ENCODE measurements at places on chromosomes 5 and 9.

GRCh38 chr5:169917500-169917899 is 62.8 kb downstream of the INSYN2B start:
- no peak for DNase-seq

- no peak for DNase-seq
These were observed 3.3 kb downstream of the MEF2C start for GRCh38 chr5:88879724-88880123.

DNA sequence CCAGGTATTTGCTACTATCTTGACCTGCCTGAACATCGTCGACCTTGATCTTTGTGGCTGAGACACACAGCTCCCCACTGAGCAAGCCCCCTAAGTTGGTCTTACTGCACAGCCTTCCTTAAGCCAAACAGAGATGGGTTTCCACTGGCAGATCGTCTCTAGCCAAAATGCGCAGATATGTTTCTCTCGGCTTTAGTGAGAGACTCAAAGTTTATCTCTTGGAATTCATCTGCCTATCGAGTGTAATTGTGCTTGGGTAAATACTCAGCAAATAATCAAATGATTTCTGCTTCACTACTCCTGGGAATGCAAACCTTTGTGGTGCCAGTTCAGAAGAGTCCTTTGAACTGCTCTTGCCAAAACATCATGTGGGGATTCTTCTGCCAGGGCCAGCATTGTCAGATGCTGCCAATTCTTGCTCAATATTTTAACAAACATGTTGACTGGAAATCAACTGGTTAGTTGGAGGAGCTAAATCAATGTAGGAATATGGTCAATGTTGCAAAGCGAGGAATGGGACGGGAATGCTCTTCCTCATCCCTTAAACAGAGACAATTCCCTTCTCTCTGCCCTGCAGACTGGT is 141.2 kb upstream of the SLC28A3 start:
- DNase-seq: no peak

DNA sequence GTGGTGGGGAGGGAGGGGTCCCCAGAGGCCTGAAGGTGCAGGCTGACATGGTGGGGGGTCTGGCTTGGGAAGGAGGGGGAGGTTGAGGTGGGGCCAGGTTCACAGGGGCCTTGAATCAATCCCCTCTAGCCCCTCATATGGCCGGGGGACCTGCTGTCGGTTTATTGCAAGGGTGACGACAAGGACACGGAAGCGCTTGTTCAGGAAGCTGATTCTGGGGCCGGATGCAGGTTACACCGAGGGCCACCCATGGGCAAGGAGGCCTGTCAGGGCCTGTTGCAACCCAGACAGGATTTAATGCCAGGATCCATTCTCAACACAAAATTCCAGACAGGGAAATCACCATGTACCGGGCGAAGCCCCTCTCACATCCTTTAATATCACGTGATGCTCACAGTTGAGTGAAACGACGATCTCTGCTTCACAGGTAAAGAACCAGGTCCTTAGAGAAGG is 41.6 kb upstream of the SYNPO start:
- DNase-seq: no peak

DNA sequence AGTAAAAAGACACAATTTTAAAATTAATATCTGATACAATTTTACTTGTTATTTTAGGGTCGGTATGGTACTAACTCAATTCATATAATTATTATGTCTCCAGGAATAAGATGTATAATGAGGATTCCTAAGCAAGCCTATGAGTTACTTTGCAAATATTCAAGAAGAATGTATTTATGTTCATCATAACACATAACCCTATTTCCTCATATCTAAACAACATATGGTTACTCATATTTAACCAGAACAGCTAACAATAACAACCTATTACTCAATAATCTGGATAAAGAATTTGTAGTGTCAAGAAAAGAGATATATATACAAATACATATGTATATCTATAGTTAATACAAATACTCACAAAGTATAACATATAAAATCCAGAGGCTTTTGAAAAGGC is 285.9 kb downstream of the ARL15 start:
- no peak for DNase-seq

DNA sequence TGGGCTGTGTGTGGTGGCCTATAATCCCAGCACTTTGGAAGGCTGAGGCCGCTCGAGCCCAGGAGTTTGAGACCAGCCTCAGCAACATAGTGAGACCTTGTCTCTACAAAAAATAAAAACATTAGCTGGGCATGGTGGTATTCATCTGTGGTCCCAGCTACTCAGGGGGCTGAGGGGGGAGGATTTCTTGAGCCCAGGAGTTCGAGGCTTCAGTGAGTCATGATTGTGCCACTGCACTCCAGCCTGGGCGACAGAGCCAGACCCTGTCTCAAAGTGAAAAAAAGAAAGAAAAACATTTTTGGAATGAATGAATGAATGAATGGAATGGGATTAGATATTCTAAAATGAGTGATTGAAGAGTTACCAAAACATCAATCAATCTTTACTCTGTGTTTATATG is 85.8 kb downstream of the FGF1 start:
- DNase-seq: no peak

GRCh38 chr5:126888175-126888574 is 111.2 kb downstream of the LMNB1 start:
- no peak for DNase-seq

DNA sequence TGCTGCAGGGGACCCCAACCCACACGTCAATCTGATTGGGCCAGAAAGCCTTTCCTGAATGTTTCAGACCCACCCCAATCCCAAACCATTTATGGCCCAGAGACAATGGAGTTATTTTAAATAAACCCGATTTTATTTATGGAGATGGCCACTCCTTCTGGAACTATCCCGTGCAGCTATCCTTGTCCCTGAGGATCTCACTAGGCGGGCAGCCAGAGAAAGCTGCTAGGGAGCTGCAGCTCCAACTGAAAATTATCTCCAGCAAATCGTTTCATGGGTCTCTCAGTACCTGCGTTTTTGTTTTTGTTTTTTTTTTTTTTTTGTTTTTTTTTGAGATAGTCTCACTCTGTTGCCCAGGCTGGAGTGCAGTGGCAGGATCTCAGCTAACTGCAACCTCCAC is 23.0 kb downstream of the C1QTNF2 start:
- no peak for DNase-seq

DNA sequence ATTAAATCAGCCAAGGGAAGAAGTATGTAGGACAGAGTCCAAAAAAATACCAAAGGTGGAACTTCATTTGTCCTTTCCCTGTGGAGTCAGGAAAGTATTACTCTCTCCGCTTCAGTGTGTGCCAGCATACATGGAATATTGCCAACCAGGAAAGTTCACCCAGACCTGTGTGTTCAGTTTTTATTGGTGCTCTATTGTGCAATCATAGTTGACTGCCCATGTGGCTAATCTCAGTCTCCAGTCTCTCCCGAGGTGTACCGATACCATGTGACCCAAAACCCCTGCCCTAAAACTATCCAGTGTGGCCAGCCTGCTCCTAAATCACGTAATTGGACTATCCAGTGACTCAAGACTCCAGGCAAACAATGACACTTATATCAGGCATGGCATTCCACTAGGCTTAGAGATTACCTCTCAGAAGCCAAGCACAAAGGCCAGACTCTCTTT is 38.8 kb downstream of the NFX1 start:
- no peak for DNase-seq

- no peak for DNase-seq
These were observed 6.2 kb downstream of the SLC45A2 start for GRCh38 chr5:33978306-33978705.

GRCh38 chr5:158049459-158049858 is 190.5 kb upstream of the CLINT1 start:
- no peak for DNase-seq

DNA sequence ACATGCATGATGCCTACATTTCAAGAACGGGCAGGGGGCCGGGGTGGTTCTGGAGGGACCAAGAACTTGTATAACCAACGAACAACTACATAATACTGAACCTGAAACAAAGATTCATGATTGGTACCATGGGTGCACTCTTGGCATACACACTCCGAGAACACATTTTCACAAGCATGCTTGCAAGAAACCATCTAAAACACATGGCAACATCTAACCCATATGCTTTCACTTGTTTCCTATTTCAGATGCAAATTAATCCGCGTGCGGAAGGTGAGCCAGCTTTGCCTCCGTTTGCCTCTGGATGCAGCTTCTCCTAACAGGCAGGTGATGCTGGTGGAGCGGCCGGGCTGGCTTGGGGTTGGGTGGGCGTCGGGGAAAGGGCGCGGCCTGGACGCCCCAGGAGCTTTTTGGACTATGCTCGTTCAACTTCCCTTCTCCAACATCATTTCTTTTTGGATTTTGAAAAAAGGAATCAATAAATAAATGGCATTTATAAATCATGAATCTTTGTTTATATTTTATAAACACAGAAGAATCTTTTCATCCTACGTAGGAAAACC is 12.5 kb upstream of the SEC16A start:
- no peak for DNase-seq

All from activated CD4-positive, alpha-beta T cell treated with anti-CD3 and anti-CD28 coated beads, Interleukin-2, Interleukin-6, amounts not matched to agents 100 ng/mL and 50 ng/mL, durations not matched to agents 16 hours and 8 hours (primary cell).